ENCODE measurements at places on chromosomes 6 and 20.

- DNase-seq: no peak
Observed at GRCh38 chr20:12914804-12915203, 94.0 kb upstream of the SPTLC3 start.

GRCh38 chr6:111105578-111105977, 18.3 kb downstream of the SLC16A10 start:
- DNase-seq: no peak

- DNase-seq: no peak
Observed at GRCh38 chr20:41276317-41276751, 41.2 kb downstream of the ZHX3 start.

DNA sequence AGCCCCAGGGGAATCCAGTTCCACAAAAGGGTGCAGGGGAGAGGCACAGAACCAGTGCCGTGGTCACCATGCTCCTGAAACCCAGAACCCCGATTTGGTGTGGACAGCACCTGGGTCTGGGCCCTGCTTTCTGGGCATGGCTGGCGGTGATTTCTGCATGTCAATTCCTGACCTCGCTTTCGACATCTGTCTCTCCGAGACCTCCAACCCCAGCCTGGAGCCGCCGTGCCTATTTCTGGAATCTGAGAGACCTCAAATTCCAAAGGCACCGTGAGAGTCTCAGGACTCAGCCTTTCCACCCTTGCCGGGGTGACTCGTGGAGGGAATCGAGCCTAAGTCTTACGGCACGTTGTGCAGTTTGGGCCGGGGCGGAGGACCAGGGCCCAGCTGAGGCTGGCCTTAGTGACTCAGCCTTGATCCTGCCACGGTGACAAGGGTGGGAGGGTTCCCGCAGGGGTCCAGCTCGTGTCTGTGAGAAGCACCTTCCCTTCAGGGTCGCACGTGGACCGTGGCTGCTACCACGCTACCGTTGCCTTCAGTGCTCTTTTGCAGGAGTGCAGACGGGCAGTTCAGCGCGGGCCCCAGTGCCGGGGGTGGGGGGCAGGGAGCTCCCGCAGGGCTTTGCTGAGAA, 133.7 kb downstream of the PXDC1 start:
- no peak for DNase-seq

- DNase-seq: no peak
Observed at GRCh38 chr20:10558635-10559187, 115.1 kb downstream of the JAG1 start.

DNA sequence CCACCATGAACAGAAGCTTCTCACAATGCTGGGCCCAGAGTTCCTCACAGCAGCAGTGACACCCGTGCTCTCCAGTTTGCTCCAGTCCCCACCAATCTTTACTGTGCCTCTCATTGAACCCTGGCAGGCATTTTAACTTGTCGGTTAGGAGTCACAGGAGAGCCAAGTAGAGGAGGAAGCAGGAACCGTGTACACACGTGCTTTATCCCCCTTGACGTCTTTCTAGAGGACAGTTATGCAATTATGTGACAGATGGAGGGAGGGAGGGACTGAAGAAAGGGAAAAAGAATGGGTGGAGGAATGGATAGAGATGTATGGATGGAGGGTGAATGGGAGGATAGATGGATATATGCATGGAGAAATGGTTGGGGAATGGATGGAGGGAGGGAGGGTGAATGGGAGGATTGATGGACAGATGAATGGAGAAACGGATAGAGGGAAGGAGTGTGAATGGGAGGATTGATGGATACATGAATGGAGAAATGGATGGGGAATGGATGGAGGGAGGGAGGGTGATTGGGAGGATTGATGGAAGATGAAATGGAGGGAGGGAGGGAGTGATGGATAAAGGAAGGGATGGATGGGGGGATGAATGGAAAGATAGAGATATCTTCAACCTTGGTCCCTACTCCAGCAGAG, 26.0 kb downstream of the RBM38 start:
- no peak for DNase-seq

GRCh38 chr20:48837014-48837413, 9.2 kb upstream of the PREX1 start:
- DNase-seq: no peak

GRCh38 chr6:74631564-74631963, 574.3 kb downstream of the COL12A1 start:
- no peak for DNase-seq

GRCh38 chr20:45538209-45538799, 978 bp downstream of the WFDC6 start:
- no peak for DNase-seq

- DNase-seq: no peak
Observed at GRCh38 chr6:116385459-116385802, 14.7 kb downstream of the DSE start.

DNA sequence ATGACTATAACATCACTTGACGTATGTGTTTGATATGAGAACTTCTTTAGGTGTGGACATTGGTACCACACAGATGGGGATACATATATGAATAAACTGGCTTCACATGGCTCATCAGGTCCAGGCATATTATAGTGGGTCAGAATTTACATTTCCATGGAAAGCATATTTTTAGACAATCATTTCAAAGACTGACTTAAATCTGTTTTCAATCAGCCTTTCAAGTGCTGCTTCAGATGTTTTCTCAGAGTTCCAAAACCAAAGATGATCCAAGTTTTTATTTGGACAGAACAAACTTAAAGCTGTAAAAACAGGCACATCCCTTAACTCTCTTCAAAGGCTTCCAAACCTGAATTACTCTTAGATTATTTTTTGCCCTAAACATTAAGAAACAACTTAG, 88.1 kb downstream of the PRSS35 start:
- DNase-seq: no peak

- DNase-seq: no peak
Observed at GRCh38 chr20:60806354-60806753, 445.7 kb upstream of the CDH4 start.

- no peak for DNase-seq
Observed at GRCh38 chr6:104702126-104702841, 157.4 kb downstream of the HACE1 start.

GRCh38 chr6:87971605-87972262, 75.9 kb upstream of the SPACA1 start:
- DNase-seq: no peak

DNA sequence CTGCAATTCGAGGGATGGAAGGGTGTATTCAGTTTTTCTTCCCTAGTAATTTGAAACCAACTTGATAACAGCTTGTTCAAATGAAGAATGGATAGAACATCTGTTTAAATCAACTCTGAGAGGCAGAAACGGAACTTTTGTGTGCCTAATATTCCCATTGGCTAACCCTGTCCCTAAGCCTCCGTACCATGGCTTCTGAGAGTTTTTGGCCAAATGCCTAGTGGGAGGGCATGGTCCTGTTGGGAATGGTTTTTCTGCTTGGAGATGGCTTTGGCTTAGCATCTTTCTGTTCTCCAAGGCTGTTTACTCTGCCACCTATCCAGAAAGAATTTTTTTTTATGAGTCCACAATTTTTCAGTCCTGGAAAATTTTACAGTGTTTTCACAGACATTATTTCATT, 126.7 kb upstream of the MLIP start:
- DNase-seq: no peak

- no peak for DNase-seq
Observed at GRCh38 chr6:40912158-40912946, 126.7 kb downstream of the UNC5CL start.

GRCh38 chr6:116201538-116201937, 52.3 kb downstream of the TSPYL4 start:
- DNase-seq: no peak

- no peak for DNase-seq
Observed at GRCh38 chr20:57600320-57601210, 19.7 kb downstream of the ZBP1 start.

- DNase-seq: no peak
Observed at GRCh38 chr6:122285292-122285913, 114.0 kb upstream of the HSF2 start.

GRCh38 chr6:12075067-12075563, 63.0 kb downstream of the HIVEP1 start:
- DNase-seq: no peak

- no peak for DNase-seq
Observed at GRCh38 chr6:134466771-134467525, 149.0 kb upstream of the SGK1 start.

- DNase-seq: no peak
Observed at GRCh38 chr6:167047554-167047953, 48.4 kb downstream of the CEP43 start.

DNA sequence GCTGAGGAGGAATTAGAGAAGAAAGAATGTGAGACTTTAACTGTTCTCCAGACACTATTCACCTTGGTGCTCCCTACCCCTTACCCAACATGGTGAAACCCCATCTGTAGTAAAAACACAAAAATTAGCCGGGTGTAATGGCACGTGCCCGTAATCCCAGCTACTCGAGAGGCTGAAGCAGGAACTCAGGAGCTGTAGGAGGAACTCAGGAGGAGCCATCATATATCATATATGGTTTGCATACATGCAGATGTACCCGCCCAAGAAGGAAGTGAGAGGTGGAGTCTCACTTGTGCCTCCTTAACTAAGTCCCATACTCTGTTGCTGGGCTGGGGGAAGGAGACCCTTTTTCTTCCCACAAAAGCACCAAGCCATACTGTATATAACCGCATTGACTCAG, 35.5 kb upstream of the ME1 start:
- no peak for DNase-seq

DNA sequence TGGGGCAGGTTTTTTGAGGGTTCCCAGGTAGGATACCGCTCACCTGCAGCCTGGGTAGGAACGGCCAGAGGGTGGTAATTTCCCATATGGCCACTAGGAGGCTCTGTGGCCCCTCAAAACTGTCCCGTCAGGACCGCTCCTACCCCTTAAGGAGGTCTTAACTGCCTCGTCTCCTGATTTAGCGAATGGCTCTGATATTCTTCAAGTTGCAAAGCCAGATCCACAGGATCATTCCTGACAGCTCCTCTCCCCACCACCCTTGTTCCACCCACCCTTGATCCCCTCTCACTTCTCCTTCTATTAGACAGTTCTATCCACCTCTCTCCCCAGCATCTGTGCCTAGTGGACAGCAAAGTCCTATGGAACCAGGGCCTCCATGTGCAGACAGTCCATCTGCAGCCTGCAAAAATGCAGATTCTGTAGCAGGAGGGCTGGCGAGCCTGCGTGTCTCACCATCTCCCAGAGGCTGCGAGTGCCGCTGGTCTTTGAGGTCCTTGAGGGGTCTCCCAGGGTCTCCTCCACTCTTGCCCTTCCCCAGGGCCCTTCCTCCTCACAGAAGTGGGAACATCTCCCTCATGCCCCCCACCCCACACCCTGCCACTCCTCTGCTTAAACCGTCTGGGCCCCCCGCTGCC, 34.3 kb upstream of the ZBP1 start:
- peak; percentile 69 for DNase-seq

GRCh38 chr20:63735859-63736718, at the start of gene LIME1:
Gene LIME1 (plus strand): TSS chr20:63736664. CDS start chr20:63737550, 886 bp downstream.
- peak; percentile 83 for DNase-seq

GRCh38 chr6:150229436-150230163, 86.8 kb downstream of the PPP1R14C start:
- DNase-seq: no peak

DNA sequence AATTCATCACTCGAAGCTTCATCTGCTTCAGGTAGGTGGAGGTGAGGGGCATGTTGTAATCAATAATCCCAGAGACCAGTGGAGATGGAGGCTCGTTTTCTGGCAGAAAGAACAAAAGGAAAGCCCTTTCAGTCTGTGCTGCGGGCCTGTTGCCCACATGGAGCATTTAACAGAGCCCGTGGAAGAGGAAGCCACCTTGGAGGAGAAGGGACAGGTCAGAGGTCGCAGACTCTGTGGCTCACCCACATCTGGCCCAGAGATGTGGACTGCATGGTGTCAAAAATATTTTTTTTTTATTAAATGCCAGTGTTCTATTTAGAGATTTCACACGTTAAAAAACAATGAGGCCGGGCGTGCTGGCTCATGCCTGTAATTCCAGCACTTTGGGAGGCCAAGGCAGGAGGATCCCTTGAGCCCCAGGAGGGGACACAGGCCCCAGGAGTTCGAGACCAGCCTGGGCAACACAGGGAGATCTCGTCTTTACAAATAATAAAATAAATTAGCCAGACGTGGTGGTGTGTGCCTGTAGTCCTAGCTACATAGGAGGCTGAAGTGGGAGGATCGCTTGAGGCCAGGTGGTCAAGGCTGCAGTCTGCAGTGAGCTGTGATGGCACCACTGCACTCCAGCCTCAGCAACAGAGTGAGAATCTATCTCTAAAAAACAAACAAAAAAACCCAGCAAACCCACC, 73.6 kb downstream of the NOL4L start:
- no peak for DNase-seq

DNA sequence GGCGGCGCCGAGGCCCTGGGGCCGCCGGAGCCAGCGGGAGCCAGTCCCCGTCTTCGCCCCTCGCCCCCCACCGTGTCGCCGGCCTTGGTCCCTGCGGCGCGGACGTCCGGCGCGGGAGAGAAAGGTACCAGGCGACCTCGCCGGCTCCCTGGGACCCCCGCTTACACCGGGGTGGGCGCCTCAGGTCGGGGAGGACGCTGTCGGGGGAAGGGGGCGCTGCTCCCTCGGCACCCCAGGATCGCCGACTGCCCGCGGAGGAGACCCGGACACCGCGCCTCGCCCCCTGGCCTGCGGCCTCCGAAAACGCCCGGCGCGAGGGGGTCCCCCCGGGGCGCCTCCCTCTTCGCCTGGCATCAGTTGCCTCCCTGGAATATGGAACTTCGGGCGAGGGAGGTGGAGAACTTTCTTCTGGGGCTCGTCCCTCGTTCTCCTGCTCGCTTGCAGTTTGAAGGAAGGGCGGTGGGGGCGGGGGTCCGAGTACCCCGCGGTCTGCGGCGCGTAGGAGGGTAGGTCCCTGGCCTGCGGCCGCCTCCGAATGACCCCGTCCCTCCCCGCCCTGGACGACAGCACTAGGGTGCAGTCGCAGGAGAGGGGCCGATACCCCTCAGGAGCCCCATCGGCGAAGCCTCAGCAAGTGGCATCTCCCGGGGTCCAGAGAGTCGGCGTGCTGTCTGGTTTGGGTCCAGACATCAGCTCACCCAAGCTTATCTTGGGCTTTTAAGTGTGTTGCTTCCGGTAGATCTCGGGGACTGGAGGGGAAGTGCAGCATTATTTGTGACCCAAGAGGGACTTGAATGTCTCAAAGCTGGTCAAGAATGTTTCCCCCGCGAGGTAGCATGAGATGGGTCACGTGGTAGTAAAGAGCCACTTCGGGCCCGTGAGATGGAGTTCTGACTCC, 549 bp downstream of the ANKRD6 start:
- peak; percentile 34 for DNase-seq

GRCh38 chr6:105622226-105622625, 219.3 kb upstream of the PREP start:
- DNase-seq: no peak

DNA sequence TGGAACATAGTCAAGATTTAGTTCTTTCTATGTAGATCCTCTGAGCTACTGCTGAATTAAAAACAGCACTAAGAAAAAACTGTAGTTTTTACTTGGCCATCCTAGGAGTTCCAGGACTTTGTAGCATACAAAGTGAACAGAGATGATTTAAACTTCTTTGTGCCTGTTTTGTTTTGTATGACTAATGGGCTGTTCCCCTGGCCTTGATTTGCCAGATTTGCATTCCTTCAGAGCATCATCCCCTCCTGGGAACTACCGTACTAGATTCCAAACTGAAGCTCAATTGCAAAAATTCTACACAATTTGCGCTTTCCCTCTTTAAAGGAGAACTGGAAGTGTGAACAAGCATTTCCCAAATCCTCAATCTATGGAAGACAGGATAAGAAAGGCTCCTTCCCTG, 23.1 kb downstream of the ACOT13 start:
- DNase-seq: no peak

GRCh38 chr6:89347825-89348224, 4.7 kb downstream of the UBE2J1 start:
- no peak for DNase-seq

GRCh38 chr20:43379239-43379917, 78.3 kb upstream of the SRSF6 start:
- no peak for DNase-seq

Data from stimulated activated naive CD4-positive, alpha-beta T cell (primary cell).